ENCODE measurements at places on chromosomes 3 and 15.

- DNase-seq: no peak
Observed at GRCh38 chr15:28978011-28978378, 92.2 kb downstream of the APBA2 start.

DNA sequence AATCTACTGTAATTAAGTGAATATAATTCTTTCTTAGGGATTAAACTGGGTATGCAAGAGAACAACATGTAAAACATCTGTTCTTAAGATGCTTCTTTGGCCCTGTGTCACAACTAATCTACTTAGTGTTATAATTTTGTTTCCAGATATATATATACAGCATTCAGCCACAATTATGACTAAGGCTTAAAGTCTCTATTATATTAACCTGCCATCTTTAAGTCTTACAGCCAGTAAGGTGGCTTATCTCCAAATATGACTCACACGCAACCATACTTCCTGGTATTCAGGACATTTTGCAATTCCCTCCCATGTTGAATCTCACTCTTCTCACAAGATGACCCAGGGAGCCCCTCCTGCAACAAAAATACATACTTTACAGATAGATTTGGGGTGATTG, 6.6 kb upstream of the KBTBD8 start:
- DNase-seq: no peak

- no peak for DNase-seq
Observed at GRCh38 chr15:60568301-60568742, 89.4 kb upstream of the ICE2 start.

DNA sequence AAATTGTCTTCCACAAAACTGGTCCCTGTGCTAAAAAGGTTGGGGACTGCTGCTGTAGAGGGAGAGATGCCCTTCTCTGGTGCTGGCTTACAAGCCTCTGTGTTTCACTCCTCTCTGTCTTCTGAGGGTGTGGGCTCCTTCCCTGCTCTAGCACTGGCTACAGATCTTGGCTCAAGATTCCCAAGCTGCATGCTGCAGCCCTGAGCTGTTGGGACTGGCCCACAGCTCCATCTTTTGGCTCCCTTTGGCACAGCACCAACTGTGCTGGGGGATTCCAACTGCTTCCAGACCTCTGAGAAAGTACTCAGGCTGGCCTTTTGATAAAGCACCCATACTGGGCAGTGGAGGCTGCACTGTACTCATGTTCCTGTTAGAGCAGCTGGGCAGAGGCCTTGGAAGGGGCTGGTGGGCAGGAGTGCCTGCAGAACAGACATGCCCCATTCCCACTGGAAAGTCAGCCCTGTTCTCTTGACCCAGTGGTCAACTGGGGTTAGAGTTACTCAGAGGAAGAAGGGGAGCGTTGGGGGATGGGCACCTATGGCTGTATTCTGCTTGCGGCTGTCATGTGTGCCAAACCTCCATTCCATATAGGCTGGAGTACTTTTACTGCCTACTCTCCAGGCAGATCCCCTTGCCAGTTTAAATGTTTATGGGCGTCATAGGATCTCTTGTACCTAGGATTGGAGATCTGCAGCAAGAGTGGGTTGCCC, 55.7 kb downstream of the GALK2 start:
- no peak for DNase-seq

DNA sequence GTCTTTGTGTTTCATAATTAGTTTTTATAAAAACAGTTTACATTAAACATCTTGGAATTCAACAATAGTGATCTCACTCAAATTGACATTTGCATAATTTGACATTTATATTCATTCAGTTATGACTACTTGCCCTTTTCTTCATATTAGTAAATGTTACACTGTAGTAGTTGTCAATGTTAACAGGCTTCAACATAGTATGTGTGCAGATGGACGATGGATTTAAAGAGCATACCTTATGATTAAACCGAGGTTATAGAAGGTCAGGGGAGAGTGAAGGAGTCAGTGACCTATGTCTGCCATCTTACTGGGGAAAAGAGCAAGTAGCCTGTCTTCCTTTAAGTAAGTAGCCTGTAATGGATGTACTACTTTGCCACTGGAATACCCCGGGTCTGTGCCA, 8.5 kb upstream of the CCNB2 start:
- no peak for DNase-seq

GRCh38 chr3:45595364-45596195, 1.0 kb downstream of the LIMD1 start:
- DNase-seq: no peak

DNA sequence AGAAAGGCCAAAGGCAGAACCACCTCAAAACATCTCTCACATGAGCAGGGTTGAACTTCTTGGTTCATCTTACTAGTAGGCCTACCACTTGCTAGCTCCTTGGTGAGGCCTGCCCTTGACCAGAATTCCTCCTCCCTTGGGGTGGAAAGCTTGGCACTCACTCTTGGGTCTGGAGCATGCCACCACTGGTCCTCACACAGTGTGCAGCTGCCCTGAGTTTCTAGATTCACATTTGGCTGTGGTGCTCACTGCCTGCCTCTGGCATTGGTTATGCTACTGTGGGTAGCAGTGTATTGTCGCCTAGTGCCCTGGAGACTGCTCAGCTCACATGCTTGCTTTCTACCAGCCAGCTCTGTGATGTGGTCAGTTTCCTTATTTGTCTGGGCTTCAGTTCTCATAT, 23.7 kb downstream of the OXNAD1 start:
- no peak for DNase-seq

DNA sequence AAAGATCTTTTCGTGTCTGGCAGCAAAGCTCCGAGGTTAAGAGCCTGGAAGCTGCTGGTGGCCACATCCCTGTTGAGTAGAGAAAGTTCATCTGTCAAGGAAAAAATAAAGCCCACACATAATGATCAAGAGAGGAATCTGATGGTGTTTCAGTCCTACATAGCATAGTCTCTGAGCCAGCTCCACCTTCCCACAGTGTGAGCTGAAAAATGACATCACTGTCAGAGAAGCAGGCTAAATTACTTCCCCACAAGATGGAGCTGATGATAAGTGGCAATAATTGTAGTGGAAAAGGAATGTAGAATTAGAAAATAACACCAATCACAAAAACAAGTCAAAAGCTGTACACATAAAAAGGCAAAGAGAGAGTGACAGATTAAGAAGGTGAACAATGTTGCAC, 84.5 kb downstream of the AQP9 start:
- DNase-seq: no peak

DNA sequence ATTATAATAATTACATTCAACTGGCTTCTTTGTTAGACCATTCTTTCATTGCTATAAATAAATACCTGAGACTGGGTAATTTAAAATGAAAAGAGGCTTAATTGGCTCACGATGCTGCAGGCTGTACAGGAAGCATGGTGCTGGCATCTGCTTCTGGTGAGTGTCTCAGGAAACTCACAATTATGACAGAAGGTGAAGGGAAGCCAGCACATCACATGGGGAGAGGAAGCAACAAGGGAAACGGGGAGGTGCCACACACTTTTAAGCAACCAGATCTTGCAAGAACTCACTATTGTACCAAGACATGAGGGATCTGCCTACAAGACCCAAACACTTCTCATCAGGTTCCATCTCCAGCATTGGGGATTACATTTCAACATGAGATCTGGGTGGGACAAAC, 413.1 kb upstream of the ARRDC4 start:
- no peak for DNase-seq

GRCh38 chr15:99565049-99565298, 810 bp upstream of the MEF2A start:
- DNase-seq: no peak

DNA sequence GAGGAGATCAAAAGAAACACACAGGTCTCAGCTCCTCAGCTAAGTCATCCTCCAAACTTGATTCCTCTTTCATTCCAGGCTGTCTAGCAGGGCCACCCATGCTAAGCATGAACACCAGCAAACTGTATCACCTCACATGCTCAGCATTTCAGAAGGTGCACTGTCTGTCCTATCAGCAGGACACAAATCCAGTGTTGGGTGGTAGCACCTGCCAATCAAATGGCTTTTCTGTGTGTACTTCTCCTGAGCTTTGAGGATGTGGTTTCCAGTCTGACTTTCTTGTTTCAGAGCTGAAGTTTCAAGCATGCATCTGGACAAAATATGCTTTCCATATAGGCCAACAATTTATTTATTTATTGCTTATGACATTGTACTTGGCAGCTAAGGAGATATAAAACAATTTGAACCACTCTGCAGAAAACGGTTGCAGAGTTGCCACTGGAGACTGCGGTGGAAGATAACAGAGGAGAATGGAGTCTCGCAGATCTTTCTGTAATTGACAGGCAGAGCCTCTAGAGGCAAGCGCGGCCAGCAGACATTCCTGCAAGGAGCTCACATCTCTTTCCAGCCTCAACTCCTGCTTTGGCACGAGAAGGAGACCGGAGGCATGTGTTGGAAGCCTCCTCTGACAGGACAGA, 167.1 kb upstream of the WNT5A start:
- no peak for DNase-seq

DNA sequence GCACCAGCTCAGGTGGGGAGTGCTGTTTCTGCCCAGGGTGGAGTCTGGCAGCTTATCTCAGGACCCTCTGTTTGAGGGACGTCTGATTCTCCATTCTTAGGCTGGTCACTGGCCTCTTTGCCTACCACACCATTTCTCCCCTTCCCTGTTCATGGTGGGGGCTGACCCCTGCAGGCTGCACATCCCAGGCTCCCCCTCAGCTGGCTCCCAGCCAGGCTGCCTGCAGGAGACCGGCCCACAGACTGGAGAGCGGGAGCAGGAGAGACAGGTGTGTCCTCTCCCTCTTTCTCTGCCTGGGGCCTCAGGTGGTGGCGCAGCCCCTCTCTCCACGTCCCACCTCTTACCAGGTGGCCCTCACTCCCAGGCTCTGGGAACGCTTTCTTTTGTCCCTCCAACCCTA, 60.8 kb downstream of the RAB11A start:
- no peak for DNase-seq

- DNase-seq: no peak
Observed at GRCh38 chr3:26574766-26575165, 47.8 kb upstream of the LRRC3B start.

DNA sequence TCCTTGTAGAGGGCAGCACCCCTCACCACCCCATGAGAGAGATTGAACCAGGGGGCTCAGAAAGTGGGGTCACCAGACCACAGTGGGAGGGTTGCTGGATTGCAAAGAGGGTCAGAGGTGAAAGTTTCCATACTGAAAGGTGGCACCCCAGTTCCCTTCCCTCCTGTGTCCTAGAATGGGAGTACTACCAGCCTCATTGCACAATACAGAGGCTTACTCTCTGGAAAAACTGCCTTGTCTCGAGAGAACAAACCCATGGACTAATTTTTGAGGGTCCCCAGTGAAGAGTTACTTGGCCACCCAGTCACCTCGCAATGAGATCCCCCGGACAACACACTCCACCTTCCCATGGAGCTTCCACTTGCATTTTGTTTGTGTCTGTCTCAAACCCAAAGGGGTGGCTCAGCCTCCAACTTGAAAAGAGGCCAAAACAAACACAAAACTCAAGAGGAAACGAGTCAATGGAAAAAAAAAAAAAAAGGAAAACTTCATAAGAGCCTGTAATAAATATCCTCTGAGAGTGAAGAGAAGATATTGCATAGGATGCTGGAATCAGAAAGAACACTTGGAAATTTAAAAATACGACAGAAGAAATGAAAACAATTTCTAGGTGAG, 18.6 kb downstream of the MESP2 start:
- no peak for DNase-seq

- no peak for DNase-seq
Observed at GRCh38 chr3:66463054-66463631, 37.7 kb downstream of the LRIG1 start.

GRCh38 chr3:126659915-126660886, 5.3 kb upstream of the TXNRD3 start:
- DNase-seq: no peak

GRCh38 chr15:40323953-40324937, 753 bp downstream of the INAFM2 start:
- no peak for DNase-seq

DNA sequence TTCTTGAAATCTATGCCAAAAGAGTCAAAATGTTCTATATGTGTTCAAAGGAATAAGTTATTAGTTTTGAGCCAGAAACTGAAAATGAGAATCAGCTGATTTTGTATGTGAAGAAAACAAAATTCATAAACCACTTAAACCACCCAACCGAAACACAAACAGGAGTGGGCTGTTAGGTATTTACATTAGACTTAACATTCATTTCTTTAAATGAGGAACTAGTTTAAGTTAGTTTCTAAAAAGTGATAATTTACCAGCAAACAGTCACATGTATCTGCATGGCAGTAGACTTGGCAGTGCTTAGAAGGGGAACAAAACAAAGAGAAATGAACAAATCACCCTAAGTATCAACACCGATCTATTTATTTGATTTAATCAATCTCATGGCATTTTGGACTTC, 128.0 kb downstream of the GMNC start:
- no peak for DNase-seq

DNA sequence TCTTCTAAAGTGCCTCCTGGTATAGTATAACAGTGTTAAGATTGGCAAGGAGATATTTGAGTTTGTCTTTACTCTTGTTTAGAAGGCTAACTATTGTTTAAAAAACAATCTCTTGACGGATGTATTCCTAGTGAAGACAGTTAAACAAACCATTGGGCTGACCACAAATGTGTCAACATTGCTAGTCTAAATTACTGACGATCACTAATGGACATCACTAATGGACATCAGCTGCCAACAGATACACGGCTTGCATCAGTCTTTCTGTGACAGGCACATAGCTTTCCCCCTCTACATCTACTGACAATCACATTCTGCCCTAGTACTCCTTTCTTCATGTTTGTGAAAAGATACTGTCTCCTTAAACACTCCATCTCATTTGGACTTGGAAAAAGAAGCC, 57.1 kb upstream of the ETV5 start:
- DNase-seq: no peak

GRCh38 chr3:23253214-23253613, 50.1 kb downstream of the UBE2E2 start:
- DNase-seq: no peak

- no peak for DNase-seq
Observed at GRCh38 chr3:153633407-153633806, 471.4 kb downstream of the RAP2B start.

DNA sequence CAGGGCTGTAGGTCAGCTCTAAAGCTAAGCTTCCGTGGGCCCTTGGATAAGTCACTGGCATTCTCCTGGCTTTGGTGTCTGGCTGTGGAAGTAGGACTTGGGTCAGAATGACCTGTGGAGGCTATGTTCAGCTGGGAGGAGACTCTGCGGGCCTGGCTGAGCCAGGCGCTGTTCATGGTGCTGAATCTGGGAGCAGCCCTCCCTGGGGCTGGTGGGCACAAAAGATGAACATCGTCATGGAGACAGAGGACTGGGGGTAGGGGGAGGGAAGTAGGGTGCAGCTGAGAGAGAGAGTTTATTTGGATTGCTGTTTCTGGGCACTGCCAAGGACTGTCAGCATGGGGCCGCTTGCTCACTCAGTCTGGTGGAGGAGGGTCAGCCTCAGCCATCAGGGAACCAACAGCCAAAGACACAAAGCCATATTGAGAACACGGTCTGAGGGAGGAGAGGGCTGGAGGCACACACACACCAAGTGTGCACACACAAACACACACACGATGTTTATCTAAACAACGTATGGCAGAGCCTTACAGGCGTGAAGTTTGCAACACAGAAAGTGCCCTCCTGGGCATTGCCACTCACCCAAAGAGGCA, 120.7 kb upstream of the LINGO1 start:
- no peak for DNase-seq

- no peak for DNase-seq
Observed at GRCh38 chr3:149832086-149832485, 19.1 kb downstream of the RNF13 start.

Data from head of caudate nucleus (tissue), 42 donors.